ENCODE measurements at places on chromosomes 5 and 9. TPM values are rescaled to one million over a fixed set of nuclear protein-coding genes. Genes with fewer than 3 reads are reported as not detected.

DNA sequence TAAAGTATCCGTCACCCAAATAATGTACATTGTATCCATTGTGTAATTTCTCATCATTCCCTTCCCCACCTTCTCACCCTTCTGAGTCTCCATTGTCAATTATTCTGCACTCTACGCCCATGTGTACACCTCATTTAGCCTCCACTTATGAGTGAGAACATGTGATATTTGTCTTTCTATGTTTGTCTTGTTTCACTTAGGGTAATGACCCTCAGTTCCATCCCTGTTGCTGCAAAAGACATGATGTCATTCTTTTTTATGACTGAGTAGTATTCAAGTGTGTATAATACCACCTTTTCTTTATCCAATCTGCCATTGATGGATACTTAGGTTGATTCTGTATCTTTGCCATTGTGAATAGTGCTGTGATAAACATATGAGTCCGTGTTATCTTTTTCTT lies 4.9 kb upstream of the SPATA31C2 start:
- DNase-seq: no peak
- no peak overlapping the region for H3K27ac ChIP-seq
- H3K36me3 ChIP-seq: no peaks in the 10 kb centered on the region
- no peaks in the 10 kb centered on the region for H3K4me1 ChIP-seq

DNA sequence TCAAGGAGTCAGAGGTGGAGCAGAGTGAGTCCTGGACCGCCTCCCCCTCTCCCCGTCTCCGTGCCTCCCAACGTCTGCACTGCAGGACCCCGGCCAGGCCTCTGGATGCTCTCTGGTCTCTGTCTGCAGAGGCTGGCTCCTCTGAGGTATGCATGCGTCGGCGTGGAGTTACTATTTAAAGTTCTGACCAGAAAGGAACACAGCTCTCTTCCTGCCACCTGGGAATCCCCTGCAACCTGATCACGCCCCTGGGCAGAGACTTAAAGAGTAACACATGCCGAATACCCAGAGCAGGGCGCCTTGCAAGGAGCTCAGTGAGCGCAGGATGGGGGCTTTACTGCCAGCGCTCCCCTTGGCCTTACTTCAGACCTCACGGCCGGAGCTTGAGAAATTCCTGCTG lies 16.0 kb downstream of the ANXA6 start:
- H3K27me3 ChIP-seq: no peaks in the 10 kb centered on the region
- H3K4me1 ChIP-seq: peaks cover 20% of the 10 kb centered on the region
- H3K36me3 ChIP-seq: no peaks in the 10 kb centered on the region
- no peak overlapping the region for H3K4me3 ChIP-seq
- peak overlapping the region; percentile 44 for H3K27ac ChIP-seq
- no peak for DNase-seq

GRCh38 chr5:66904189-66904588 lies 292.4 kb downstream of the CD180 start:
- H3K4me1 ChIP-seq: peaks cover 3% of the 10 kb centered on the region
- no peak for DNase-seq
- H3K4me3 ChIP-seq: no peak overlapping the region
- H3K36me3 ChIP-seq: no peaks in the 10 kb centered on the region
- H3K27me3 ChIP-seq: no peaks in the 10 kb centered on the region

Gene IPO11
- total RNA-seq: 26.0 TPM

- no peak overlapping the region for H3K27ac ChIP-seq
- H3K4me1 ChIP-seq: no peaks in the 10 kb centered on the region
- DNase-seq: no peak
- no peaks in the 10 kb centered on the region for H3K36me3 ChIP-seq
These were observed 37.9 kb downstream of the SLC27A6 start for GRCh38 chr5:129003232-129003631.

GRCh38 chr5:165616490-165617405 lies 2111.3 kb downstream of the MAT2B start:
- no peak overlapping the region for H3K4me3 ChIP-seq
- no peak overlapping the region for H3K27ac ChIP-seq
- no peaks in the 10 kb centered on the region for H3K4me1 ChIP-seq

GRCh38 chr5:108654051-108654450 lies 93.6 kb upstream of the FER start:
- peaks cover 14% of the 10 kb centered on the region for H3K4me1 ChIP-seq
- no peak overlapping the region for H3K4me3 ChIP-seq
- H3K36me3 ChIP-seq: no peaks in the 10 kb centered on the region
- DNase-seq: no peak
- no peaks in the 10 kb centered on the region for H3K27me3 ChIP-seq

Gene HK3
- total RNA-seq: 0.44 TPM

- no peak overlapping the region for H3K27ac ChIP-seq
- DNase-seq: no peak
- H3K27me3 ChIP-seq: no peaks in the 10 kb centered on the region
- H3K4me3 ChIP-seq: no peak overlapping the region
These were observed 415.1 kb downstream of the TMEM161B start for GRCh38 chr5:87853541-87853940.

Gene DMRT3
- total RNA-seq: not detected

DNA sequence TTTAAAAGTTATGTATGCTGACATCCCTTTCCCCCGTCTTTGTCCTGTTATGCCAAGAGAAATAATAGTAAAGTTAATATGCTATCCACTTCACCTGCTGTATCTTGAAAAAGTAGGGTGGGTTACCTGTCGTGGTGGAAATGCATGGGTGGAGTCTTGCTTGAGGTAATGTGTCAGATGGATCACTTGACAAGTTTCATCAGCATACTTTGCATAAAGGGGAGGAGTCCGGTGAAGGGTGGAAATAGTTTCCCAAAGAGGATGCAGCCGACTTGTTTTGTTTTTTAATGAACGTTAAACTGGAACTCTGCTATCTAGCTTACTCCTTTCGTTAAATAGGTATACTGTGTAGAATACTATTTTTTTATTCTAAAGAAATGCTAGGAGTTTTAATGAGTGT lies 9.0 kb upstream of the DMRT3 start:
- H3K27ac ChIP-seq: no peak overlapping the region
- H3K27me3 ChIP-seq: peaks cover 82% of the 10 kb centered on the region
- no peaks in the 10 kb centered on the region for H3K36me3 ChIP-seq
- no peak overlapping the region for H3K4me3 ChIP-seq

Gene OR2V1
- not detected for total RNA-seq

Gene PCDHA10
- 0.47 TPM for total RNA-seq

Gene ALDH7A1
- 55.3 TPM for total RNA-seq
